ENCODE measurements at places on chromosomes 2 and 18. TPM values are rescaled to one million over a fixed set of nuclear protein-coding genes. Genes with fewer than 3 reads are reported as not detected.

Gene CRYGD
- not detected for total RNA-seq

Gene IL36B
- total RNA-seq: not detected

Gene PLB1
- 1.0 TPM for total RNA-seq

Gene LYG2
- total RNA-seq: not detected

Gene BCL2
- total RNA-seq: 140 TPM

Gene LAPTM4A
- 19.8 TPM for total RNA-seq

Gene SEMA4F
- 5.8 TPM for total RNA-seq

- no peak overlapping the region for H3K4me3 ChIP-seq
- peak; percentile 76 for DNase-seq
- H3K36me3 ChIP-seq: no peaks in the 10 kb centered on the region
- H3K27me3 ChIP-seq: no peaks in the 10 kb centered on the region
- H3K4me1 ChIP-seq: peaks cover 6% of the 10 kb centered on the region
Measured at GRCh38 chr18:79644006-79644665, 35.5 kb upstream of the CTDP1 start.

DNA sequence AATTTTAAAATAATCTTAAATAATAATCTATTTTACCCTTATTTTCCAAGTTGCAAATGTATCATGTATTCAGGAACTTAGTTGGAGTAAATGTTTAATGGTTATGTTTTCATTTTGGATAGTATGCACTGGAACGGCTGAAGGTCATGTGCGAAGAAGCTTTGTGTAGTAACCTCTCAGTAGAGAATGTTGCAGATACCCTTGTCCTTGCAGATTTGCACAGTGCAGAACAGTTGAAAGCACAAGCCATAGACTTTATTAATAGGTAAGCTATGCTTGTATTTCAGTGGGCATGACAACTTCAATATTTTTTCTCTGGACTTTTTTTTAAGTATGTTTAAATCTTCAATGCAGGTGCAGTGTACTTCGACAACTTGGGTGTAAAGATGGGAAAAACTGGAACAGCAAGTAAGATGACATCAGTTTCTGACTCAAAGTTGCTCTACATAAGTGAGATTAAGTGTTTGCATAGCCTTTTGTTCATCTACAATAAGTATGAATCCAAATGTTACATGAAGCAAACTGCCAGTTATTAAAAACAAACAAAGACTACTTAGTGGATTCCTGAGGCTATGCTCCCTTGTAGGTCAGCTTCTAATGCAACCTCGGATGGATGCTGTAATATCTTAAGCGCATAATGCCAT is 63.1 kb downstream of the SPOPL start:
- no peaks in the 10 kb centered on the region for H3K27me3 ChIP-seq
- no peak overlapping the region for H3K4me3 ChIP-seq

GRCh38 chr2:204899983-204900382 is 354.7 kb downstream of the PARD3B start:
- DNase-seq: no peak
- no peaks in the 10 kb centered on the region for H3K27me3 ChIP-seq
- no peak overlapping the region for H3K4me3 ChIP-seq
- H3K27ac ChIP-seq: peak overlapping the region; percentile 64
- peaks cover 63% of the 10 kb centered on the region for H3K36me3 ChIP-seq
- peaks cover 38% of the 10 kb centered on the region for H3K4me1 ChIP-seq

DNA sequence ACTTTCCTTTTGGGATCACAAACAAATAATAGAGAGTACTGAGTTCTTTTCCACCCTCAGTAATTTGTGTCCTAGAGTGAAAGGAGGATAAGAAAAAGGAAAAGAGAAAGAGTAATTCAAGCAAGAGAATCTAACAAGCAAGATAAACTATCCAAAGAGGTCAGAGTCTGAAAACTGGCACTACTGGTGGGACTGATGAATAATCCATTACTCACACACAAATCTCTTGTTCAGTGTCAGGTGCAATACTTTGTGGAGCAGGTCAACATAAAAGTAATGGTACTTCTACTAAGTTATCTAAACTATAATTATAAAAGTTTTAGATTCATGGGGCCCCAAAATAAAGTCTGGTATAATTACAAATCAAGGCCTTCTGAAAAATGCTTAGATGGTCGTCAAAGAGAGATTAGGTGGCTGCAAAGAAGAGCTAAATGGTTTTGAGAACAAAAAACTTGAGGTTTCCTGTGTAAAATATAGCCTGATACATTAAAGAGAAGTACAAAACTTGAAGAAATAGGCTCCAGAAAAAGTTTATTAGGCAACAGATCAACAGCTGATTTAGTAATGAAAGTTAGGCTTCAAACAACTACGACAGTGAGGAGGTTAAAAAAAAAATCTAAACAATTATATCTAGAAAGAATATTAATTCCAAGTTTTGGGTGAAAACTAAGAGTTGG is 109.4 kb downstream of the BAZ2B start:
- H3K27ac ChIP-seq: no peak overlapping the region
- no peaks in the 10 kb centered on the region for H3K27me3 ChIP-seq
- H3K4me3 ChIP-seq: no peak overlapping the region
- H3K36me3 ChIP-seq: no peaks in the 10 kb centered on the region
- peaks cover 6% of the 10 kb centered on the region for H3K4me1 ChIP-seq
- no peak for DNase-seq

DNA sequence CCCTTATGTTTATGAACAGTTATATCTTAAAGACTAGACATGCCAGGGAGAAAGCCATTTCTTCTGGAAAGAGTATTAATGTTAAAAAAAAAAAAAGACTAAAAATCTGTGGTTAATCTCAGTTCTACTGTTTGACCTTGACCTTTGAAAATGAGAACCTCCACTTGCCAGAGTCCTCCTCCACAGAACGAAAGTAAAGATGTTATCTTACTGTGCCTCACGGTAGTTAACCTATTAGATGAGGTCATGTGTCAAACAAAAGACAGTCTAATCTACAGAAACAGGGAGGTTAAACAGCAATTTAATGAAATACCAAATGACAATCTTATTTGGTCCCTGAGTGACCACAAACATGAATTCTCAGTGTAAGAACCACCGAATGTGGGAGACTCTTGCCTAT is 51.2 kb downstream of the SLC14A2 start:
- H3K4me3 ChIP-seq: peak overlapping the region; percentile 65
- peak; percentile 37 for DNase-seq
- peak overlapping the region; percentile 91 for H3K27ac ChIP-seq
- no peaks in the 10 kb centered on the region for H3K27me3 ChIP-seq
- H3K4me1 ChIP-seq: peaks cover 67% of the 10 kb centered on the region

GRCh38 chr2:159908623-159909022 is 110.6 kb upstream of the CD302 start:
- H3K27me3 ChIP-seq: peaks cover 2% of the 10 kb centered on the region
- H3K36me3 ChIP-seq: no peaks in the 10 kb centered on the region

DNA sequence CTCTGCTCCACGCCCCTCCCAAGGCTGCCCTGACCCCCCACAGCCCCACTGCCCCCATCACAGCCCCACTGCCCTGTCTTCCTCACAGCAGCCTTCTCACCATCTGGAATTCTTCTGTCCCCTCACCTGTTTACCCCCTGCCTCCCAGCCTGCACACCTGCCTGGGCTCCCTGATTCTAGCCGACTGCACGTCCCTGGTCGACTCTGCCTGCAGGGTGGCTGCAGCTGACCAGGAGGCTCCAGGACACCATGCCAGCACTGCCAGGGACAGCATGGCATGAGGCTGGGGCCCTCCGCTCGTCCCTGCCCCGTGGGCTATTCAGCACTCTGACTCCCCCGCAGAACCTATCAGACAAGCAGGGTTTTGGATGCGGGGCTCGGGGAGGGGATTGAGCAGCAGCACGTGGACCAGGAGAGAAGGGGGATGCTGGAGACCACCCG is 254.1 kb downstream of the HDAC4 start:
- DNase-seq: no peak
- peaks cover 18% of the 10 kb centered on the region for H3K4me1 ChIP-seq
- no peak overlapping the region for H3K27ac ChIP-seq
- H3K4me3 ChIP-seq: no peak overlapping the region

- H3K27ac ChIP-seq: no peak overlapping the region
- H3K4me3 ChIP-seq: no peak overlapping the region
- H3K27me3 ChIP-seq: peaks cover 9% of the 10 kb centered on the region
- H3K36me3 ChIP-seq: no peaks in the 10 kb centered on the region
Measured at GRCh38 chr2:31271851-31272267, 37.9 kb downstream of the EHD3 start.

- H3K27me3 ChIP-seq: peaks cover 7% of the 10 kb centered on the region
- no peak overlapping the region for H3K4me3 ChIP-seq
- H3K36me3 ChIP-seq: no peaks in the 10 kb centered on the region
- no peak for DNase-seq
Measured at GRCh38 chr18:47323158-47323557, 71.7 kb upstream of the SKOR2 start.

DNA sequence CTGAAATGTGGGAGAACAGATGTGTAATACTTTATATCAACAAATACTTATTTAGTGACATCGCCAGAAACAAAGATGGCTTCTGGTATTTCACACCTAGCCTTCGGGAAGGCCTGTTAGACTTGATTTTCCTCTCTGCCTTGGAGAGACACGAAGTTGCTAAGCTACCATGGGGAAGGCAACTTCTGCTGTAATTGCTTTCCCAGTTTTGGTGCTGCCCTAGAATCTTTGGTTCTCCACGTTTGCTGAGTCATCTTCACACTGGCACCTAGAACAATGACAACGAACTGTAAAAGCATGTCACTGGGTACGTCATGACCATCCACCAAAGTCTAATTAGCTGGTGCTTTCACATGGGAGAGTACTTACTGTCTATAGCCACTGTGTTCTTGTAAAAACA is 58.7 kb upstream of the ACTR3 start:
- no peaks in the 10 kb centered on the region for H3K27me3 ChIP-seq
- no peak overlapping the region for H3K27ac ChIP-seq

DNA sequence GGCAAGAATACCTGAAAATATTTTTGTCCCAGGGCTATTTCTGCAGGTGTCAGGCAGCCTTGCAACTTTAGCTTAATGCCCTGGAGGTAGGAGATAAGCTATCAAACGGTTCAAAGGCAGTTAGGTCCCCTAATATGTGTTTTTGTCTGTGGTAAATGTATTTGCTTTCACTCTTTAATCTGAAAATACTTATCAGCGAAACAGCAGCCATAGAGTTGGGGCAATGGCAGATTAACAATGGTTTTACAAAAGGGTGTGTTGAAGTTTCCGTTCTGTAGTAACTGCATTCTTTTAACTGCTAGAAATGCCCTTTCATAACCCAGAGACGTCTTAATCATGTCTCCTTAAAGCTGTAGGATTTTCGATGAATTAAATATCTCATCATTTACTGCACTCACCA is 265.0 kb upstream of the TRIB2 start:
- peak overlapping the region; percentile 82 for H3K27ac ChIP-seq
- peak overlapping the region; percentile 65 for H3K4me3 ChIP-seq
- DNase-seq: no peak
- H3K36me3 ChIP-seq: peaks cover 2% of the 10 kb centered on the region
- H3K27me3 ChIP-seq: no peaks in the 10 kb centered on the region

- no peak for DNase-seq
- H3K36me3 ChIP-seq: no peaks in the 10 kb centered on the region
- H3K27me3 ChIP-seq: peaks cover 13% of the 10 kb centered on the region
- H3K4me1 ChIP-seq: peaks cover 32% of the 10 kb centered on the region
Measured at GRCh38 chr2:203913947-203914346, 22.6 kb upstream of the ICOS start.

- no peak overlapping the region for H3K4me3 ChIP-seq
- peaks cover 2% of the 10 kb centered on the region for H3K27me3 ChIP-seq
- peaks cover 10% of the 10 kb centered on the region for H3K4me1 ChIP-seq
- H3K27ac ChIP-seq: no peak overlapping the region
- peaks cover 4% of the 10 kb centered on the region for H3K36me3 ChIP-seq
- DNase-seq: no peak
Measured at GRCh38 chr2:106208399-106208798, 14.3 kb upstream of the UXS1 start.

- no peak overlapping the region for H3K4me3 ChIP-seq
- no peaks in the 10 kb centered on the region for H3K36me3 ChIP-seq
- H3K27ac ChIP-seq: no peak overlapping the region
- no peaks in the 10 kb centered on the region for H3K27me3 ChIP-seq
- no peak for DNase-seq
Measured at GRCh38 chr2:3142210-3142609, 235.4 kb downstream of the EIPR1 start.

GRCh38 chr2:104046466-104046865 is 807.4 kb upstream of the POU3F3 start:
- H3K4me1 ChIP-seq: no peaks in the 10 kb centered on the region
- no peaks in the 10 kb centered on the region for H3K27me3 ChIP-seq

DNA sequence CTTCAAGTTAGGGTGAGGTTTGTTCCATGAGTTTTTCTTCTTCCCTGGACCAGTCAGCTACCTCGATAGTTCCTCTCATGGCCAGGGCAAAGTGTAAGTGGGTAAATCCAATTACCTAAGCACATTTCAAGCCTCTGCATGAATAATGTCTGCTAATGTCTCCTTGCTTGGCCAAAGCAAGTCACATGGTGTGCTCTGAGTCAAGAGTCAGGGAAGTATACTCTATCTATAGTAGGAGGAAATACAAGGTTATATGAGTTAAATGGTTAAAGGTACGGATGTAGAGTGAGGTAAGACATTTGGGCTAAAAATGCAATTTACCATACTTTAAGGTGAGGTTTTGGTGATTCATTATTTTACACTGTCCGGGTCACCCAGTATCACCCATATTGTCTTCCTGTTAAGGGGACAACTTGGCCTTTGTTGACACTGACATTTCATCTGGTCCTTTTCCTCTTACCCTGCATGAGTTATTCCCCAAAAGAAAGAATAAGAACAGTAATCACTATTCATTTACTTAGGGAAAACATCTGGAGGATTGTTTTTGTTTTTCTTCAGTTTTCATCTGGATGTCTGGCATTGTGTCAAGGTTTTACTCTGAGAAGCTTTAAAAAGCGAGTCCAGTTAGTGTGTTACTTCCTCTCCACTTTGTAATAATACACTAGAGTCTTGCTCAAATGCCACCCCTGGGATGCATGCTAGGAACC is 405.5 kb downstream of the RND3 start:
- H3K27me3 ChIP-seq: no peaks in the 10 kb centered on the region
- H3K4me3 ChIP-seq: no peak overlapping the region
- no peaks in the 10 kb centered on the region for H3K36me3 ChIP-seq

DNA sequence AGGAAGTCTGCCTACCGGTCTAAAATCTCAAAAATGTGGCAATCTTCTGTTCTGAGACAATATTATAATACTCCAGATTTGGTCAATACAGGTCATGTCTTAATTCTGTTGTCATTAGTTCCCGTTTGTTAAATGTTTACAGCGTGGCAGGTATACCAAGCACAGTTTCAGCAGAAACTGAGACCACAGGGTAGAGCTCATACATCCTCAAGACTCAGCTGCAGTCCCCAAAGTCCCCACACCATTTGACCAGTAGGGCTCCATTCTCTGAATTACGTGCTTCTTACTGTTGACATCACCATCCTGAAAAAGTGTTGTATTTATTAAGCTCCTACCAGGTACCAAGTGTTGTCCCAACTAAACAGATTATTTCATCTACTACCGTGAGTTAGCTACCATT is 157.1 kb downstream of the MC4R start:
- no peak overlapping the region for H3K27ac ChIP-seq
- no peaks in the 10 kb centered on the region for H3K27me3 ChIP-seq
- H3K36me3 ChIP-seq: no peaks in the 10 kb centered on the region
- H3K4me3 ChIP-seq: no peak overlapping the region

GRCh38 chr2:157825885-157826284 is 50.2 kb downstream of the ACVR1 start:
- no peaks in the 10 kb centered on the region for H3K27me3 ChIP-seq
- no peak overlapping the region for H3K4me3 ChIP-seq
- DNase-seq: no peak
- no peaks in the 10 kb centered on the region for H3K4me1 ChIP-seq
- H3K36me3 ChIP-seq: peaks cover 5% of the 10 kb centered on the region
- no peak overlapping the region for H3K27ac ChIP-seq

- H3K36me3 ChIP-seq: no peaks in the 10 kb centered on the region
- no peaks in the 10 kb centered on the region for H3K4me1 ChIP-seq
- no peak for DNase-seq
- H3K27me3 ChIP-seq: peaks cover 5% of the 10 kb centered on the region
Measured at GRCh38 chr18:32420084-32420750, 50.5 kb downstream of the GAREM1 start.
